CD4-positive, alpha-beta T cell treated with Interleukin-15 for 4 hours (primary cell): ENCODE measurements at places on chromosomes 3 and 15.

DNA sequence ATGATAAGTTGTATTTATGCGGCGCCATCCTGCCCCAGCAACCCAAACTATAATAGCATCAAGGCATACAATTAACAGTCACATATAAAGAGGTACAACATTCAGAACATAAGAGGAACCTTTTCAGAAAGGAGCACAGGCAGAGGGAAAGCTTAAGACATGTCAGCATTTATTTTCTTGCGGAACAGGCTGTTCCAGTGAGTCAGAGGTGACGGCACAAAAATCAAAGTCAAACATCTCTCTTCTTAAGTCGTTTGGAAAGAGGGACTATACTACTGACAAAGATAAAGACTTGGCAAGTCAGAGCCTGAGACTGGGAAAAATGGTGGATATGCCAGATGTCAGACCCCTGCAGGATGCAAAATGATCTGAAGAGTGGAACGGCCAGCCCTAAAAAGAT lies 128.4 kb downstream of the CTNNB1 start:
- DNase-seq, result no peak

DNA sequence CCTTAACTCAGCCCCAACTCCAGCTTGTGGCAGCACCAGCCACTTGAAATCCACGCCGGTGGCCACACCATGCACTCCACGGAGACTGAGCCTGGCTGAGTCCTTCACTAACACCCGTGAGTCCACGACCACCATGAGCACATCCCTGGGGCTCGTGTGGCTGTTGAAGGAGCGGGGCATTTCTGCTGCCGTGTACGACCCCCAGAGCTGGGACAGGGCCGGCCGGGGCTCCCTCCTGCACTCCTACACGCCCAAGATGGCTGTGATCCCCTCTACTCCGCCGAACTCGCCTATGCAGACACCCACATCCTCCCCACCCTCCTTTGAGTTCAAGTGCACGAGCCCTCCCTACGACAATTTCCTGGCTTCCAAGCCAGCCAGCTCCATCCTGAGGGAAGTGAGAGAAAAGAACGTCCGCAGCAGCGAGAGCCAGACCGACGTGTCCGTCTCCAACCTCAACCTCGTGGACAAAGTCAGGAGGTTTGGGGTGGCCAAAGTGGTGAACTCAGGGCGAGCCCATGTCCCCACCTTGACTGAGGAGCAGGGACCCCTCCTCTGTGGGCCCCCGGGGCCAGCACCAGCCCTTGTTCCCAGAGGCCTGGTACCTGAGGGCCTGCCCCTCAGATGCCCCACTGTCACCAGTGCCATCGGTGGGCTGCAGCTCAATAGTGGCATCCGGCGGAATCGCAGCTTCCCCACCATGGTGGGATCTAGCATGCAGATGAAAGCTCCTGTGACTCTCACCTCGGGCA lies 42.9 kb downstream of the CCK start:
- DNase-seq, result no peak

DNA sequence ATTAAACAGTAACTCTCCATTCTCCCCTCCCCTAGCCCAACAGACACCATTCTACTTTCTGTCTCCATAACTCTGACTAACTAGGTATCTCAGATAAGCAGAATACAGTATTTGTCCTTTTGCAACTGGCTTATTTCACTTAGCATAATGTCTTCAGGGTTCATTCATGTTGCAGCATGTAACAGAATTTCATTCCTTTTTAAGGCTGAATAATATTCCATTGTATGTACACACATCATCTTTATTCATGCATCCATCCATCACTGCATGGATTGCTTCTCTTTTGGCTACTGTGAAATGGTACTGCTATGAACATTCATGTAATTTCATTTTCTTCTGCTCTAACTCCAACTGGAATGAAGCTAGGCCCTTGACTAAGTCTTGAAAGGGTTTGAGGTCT lies 2.0 kb upstream of the PTPN23 start:
- no peak for DNase-seq

- DNase-seq, result no peak
These were observed 4.4 kb upstream of the SNX22 start for GRCh38 chr15:64146885-64147681.

GRCh38 chr3:20222274-20222673 lies 36.3 kb upstream of the SGO1 start:
- no peak for DNase-seq

- DNase-seq, result no peak
These were observed 4.0 kb downstream of the HIGD1A start for GRCh38 chr3:42800251-42800650.

DNA sequence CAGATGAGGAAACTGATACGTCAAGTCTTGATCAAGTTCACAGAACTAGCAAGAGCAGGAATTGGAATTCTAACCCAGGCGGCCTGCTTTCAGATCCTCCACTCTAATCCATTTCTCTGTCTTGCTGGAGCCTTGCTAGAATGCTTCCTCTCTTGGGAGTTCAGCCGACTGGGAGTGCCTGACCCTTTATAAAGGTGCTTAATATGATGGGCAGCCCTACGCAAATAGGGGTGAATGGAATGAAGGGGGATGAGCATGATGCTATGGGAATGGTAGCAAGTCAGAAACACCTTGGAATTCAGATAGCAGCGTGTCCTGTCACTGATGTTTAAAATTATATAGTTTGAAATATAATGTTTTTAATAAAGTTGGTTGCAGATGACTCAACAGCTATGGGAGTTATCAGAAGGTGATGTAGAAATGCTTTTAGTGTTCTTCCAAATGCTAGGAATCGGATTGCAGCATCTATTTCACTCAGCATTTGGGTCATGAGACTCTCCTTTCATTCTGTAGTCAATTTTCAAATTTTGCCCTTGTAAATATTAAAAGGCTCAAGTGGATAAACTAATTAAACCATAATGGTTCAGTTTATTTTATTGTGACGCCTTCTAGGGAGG lies 150.7 kb downstream of the FNDC3B start:
- DNase-seq, result no peak

DNA sequence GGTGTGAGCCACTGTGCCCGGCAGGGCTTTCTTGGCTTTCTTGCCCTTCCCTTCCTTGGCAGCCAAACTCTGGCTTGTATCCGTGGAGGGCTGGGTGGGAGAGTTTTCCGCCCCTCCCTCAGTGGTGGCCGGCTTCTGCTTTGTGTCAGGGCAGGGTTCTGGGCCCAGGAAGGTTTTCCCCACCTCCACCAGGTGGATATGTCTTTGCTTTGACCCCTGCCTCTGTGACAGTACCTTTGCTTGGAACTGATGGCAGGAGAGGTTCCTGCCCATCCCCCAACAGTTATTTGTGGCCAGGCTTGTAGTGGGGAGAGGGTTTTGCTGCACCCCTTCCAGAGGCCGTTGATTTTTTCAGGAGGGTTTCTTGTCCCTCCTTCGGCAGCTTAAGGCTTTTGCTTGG lies 24.3 kb downstream of the CSPG5 start:
- no peak for DNase-seq

GRCh38 chr3:72887343-72887704 lies 522 bp upstream of the GXYLT2 start:
- no peak for DNase-seq

DNA sequence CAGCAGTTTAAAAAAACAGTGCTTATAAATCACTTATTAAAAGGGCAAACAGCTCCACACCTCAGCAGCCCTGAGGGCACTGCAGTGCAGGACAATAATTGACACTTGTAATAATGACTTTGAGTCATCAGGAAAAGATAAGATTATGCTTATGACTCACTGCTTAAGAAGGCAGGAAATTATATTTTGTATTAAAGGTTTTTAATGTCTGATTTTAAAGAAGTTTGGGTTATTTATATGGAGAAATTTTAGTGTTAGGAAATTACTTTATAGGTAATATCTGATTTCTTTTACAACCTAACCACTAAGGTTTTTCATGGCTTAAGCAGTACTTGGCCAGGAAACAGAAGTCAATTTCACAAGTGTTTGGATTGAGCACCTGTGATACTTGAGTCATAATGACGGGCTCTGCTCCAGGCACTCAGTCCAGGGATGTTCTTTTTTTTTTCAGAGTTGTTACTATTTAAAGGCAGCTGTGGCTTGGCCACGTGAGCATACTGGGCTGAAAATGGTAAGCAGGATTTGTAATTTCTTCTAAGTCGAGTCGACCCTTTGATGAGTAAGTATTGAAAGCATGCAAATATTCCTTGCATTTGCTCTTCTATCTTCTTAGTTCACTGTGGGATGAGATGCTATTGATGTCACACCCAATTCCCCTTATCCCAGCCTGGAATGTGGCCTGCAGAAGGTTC lies 21.6 kb upstream of the SLC6A20 start:
- DNase-seq, result no peak

DNA sequence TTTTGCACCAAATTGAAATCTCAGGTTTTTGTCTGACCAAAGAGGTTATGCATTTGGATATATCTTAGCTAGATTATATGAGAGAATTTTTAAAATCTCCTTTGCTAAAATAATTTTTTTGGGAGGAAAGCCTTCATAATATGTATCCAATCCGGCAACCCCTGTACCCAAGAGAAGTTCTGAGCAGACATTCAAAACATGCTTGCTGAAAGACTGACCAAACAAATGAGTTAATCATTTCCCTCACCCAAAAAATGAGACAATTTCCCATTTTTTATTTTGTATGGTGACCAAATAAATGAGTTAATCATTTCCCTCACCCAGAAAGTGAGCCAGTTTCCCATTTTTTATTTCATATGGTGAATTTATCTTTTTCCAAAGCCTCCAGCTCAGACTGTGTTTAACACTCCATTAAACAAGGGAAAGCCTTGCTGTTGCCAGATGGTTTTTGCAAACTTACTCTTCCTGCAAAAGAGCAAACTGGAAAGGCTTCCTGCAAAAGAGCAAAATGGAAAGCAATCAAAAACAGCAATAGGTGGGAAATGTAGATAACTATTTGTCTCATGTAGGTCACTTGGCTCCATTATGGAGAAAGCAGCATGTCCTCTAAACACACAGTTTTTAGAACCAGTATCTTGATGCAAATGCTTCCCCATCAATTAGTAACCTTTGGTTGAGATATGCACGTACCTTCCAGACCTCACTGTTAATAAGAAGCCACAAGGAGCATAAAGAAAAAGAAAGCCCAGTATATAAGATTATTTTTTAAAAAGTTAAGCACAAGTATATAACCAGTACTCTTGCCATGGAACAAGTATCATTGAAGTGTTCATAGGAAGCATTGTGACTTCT lies 78.4 kb upstream of the OSTN start:
- DNase-seq, result no peak

DNA sequence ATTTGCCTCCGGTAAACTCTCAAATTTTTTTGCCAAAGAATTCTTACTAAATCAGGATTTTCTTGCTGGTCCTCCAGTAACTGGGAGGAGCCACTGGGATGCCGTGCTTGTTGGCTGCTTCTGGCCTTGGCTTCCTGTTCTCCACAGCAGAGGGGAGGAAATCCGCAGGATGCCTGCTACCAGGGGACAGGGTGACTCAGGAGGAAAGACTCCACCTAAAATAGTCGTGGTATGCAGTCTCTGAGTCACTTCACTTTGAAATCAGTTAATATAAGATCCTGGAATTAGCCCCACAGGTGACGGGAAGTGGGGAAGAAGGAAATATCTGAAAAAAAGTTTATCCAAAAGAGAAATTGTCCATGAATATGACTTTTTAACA lies 6.5 kb upstream of the TM4SF18 start:
- no peak for DNase-seq

GRCh38 chr15:61807281-61807929 lies 252.8 kb downstream of the VPS13C start:
- DNase-seq, result no peak

GRCh38 chr3:74115906-74116305 lies 491.2 kb upstream of the PDZRN3 start:
- DNase-seq, result no peak

DNA sequence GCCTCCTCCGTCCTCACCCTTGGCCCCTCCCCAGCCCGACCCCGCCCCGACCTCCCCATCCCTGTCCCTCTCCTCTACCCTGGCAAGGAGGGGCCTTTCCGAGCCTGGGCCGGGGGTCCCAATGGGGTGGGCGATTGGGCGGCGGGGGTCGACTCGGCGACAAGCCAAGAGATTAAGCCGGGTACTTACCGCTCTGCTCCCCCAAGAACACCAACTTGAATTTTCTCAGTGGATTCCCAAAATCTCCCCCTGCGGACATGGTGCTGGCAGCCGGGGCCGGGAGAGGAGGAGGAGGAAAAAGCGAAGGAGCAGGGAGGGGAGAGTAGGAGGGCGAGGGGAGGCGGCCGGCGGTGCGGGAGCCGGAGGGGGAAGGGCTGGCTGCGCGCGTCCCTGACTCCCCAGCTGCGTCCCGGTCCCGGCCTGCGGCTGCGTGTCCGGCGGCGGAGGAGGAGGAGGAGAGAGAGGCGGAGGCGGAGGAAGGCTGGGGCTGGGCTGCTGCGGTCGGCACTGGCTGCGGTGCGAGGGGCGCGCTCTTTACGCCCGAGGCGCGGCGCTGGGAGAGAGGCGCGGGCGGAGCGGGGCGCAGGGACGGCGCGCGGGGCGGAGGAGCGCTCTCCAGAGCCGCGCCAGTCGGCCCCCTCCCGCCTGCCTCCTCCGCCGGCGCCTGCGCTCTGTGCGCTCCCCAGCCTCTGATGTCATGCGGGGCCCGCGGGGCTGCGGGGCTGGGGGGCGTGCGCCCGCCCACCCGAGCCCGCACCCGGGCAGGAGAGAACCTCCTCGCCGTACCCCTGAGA lies at the start of gene RAB6B:
RAB6B (minus strand) TSS at position 675 of the 794 bp plus-strand sequence; CDS start at position 259, 416 bp downstream.
- no peak for DNase-seq

- no peak for DNase-seq
These were observed 224.1 kb upstream of the TPRG1 start for GRCh38 chr3:188947401-188948280.
